Activated naive CD4-positive, alpha-beta T cell treated with anti-CD3 and anti-CD28 coated beads, Interleukin-2, amount 10 ng/mL, durations not matched to agents 7 days and 5 days (primary cell): ENCODE measurements at places on chromosomes 7 and 10.

- peaks cover 76% of the 10 kb centered on the region for H3K27me3 ChIP-seq
- DNase-seq = no peak
- no peak overlapping the region for H3K4me3 ChIP-seq
- peaks cover 3% of the 10 kb centered on the region for H3K36me3 ChIP-seq
- no peak overlapping the region for H3K27ac ChIP-seq
These were observed 6.7 kb downstream of the TCF7L2 start for GRCh38 chr10:112956631-112957350.

GRCh38 chr10:14579405-14579804 lies 195.3 kb downstream of the FAM107B start:
- H3K4me3 ChIP-seq = no peak overlapping the region
- H3K27ac ChIP-seq = peak overlapping the region; percentile 65
- no peak for DNase-seq
- peaks cover 93% of the 10 kb centered on the region for H3K4me1 ChIP-seq

DNA sequence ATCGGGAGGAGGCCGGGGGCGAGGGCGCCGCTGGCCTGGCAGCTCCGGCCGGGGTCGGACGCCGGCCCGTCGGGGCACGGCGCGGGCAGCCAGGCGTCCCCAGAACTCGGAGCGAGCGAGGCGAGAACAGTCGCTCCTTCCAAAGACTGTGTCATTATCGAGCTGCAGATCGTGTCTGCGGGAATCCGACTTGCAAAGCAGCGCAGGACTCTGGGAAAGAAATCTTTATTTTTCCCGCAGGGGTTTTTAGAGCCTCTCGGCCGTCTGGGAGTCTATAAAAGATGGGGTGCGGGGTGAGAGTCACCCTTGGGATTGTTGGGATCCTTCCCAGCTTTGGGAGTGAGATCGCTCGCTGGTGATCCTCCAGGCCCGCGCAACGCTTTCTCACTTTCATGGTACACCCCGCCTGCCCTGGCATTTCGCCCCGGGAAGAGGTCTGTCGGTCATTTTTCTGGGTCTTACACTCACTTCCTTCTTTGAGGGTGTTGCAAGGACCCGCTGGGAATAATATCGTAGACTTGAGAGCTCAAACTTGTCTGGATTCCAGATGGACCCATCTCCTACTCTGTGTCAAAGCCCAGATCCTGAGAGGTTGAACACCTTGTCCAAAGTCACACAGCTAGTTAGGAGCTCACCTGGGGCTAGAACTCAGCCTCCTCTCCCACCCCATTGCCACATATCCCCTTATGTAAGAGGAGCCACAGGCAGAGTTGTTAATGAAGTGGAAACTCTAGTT lies 1.0 kb downstream of the UBTD1 start:
- H3K4me1 ChIP-seq = peaks cover 33% of the 10 kb centered on the region
- no peak overlapping the region for H3K27ac ChIP-seq
- H3K27me3 ChIP-seq = peaks cover 45% of the 10 kb centered on the region
- no peaks in the 10 kb centered on the region for H3K36me3 ChIP-seq
- H3K4me3 ChIP-seq = peak overlapping the region; percentile 60

GRCh38 chr10:49350846-49351532 lies 44.9 kb downstream of the DRGX start:
- DNase-seq = no peak
- H3K4me1 ChIP-seq = no peaks in the 10 kb centered on the region
- H3K4me3 ChIP-seq = no peak overlapping the region
- peaks cover 10% of the 10 kb centered on the region for H3K27me3 ChIP-seq
- no peaks in the 10 kb centered on the region for H3K36me3 ChIP-seq

DNA sequence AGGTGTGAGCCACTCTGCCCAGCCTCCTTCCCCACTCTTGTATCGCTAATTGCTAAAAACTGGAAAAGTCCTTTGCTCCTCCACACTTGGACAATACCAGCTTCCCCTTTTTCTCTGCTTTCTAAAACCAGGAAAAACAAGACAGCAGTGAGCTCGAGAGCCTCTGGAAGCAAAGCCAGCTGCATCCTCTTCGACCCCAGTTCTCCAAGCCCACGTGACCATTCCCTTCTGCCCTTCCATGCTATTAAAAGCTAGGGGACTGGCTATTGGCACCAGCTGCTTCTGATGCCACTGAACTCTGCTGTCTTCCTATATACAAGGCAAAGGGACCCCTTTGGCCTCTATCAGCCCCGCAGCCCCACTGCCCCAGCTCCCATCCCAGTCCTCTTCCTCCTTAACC lies 92.2 kb downstream of the SPDYE5 start:
- H3K36me3 ChIP-seq = no peaks in the 10 kb centered on the region
- no peak overlapping the region for H3K4me3 ChIP-seq
- no peak for DNase-seq
- peaks cover 10% of the 10 kb centered on the region for H3K27me3 ChIP-seq
- H3K27ac ChIP-seq = no peak overlapping the region
- no peaks in the 10 kb centered on the region for H3K4me1 ChIP-seq

DNA sequence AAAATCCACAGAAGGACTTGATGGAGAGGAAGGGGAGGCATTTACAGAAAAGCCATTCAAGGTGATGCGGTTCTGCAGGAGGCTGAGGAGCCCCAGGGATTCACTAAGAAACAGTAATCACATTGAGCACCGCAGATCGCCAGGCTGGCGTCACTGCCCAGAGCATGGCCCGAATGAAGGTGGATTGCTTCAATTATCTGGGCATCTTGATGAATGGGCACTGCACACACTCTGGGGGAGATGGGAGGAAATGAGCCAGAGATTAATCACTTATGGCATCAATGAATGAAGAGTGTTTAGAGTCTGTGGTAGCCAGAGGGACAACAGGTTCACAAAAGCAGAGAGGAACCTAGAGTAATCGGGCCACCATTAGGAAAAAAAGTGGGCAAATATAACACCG lies 292.1 kb downstream of the ZEB1 start:
- DNase-seq = no peak
- peaks cover 8% of the 10 kb centered on the region for H3K27me3 ChIP-seq
- H3K36me3 ChIP-seq = no peaks in the 10 kb centered on the region
- no peaks in the 10 kb centered on the region for H3K4me1 ChIP-seq
- H3K4me3 ChIP-seq = no peak overlapping the region

- peaks cover 2% of the 10 kb centered on the region for H3K36me3 ChIP-seq
- peak overlapping the region; percentile 65 for H3K4me3 ChIP-seq
- DNase-seq = peak; percentile 56
- H3K27me3 ChIP-seq = no peaks in the 10 kb centered on the region
- H3K4me1 ChIP-seq = peaks cover 31% of the 10 kb centered on the region
These were observed 215.9 kb downstream of the RAB11FIP2 start for GRCh38 chr10:117830787-117831212.

DNA sequence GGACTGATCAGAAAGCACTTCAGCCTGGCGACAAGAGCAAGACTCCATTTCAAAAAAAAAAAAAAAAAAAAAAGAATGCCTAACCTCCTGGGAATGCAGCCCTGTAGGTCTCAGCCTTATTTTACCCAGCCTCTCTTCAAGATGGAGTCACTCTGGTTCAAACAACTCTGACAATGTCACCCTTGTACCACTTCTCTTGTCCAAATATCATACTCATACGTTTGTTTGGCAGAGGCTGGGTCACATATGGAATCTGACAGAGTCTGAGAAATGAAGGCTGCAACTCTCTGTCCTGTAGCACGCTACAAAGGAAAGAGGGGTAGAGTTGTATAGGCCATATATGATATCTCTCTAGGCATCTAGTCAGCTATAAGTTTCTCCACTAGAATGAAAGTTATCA lies 58.6 kb upstream of the GSAP start:
- DNase-seq = no peak
- no peaks in the 10 kb centered on the region for H3K4me1 ChIP-seq
- no peak overlapping the region for H3K4me3 ChIP-seq
- H3K27ac ChIP-seq = no peak overlapping the region

DNA sequence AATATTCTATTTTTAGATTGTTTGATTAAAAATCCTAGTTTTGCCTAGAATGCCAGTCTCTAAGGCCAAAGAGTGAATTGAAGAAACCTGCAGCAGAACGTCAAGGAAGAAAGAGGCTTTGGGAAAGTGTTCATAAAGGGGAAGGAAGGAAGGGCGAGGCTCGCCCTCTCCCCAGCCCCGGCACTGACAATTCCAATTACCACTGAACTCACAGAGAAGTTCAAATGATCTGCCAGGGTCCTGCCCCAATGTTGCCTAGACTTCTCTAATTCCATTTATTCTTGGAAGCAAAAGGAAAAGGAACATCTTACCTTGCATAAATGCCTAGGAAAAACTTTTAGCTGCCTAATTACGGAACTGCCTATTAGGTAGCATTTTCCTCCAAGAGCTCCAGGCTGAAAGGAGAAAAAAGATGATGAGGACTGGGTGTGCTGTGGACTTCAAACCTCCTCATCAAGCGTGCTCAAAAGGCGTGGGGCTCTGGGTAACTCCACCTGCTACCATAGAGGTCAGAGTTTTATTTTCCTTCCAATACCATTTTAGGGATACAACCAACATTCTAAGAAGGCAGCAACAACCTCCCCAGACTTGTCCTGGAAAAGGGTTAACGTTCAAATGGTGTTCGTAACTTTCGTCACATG lies 134.5 kb downstream of the PKD1L1 start:
- H3K36me3 ChIP-seq = no peaks in the 10 kb centered on the region
- no peak overlapping the region for H3K4me3 ChIP-seq
- DNase-seq = no peak
- no peaks in the 10 kb centered on the region for H3K4me1 ChIP-seq

- no peak overlapping the region for H3K4me3 ChIP-seq
- no peaks in the 10 kb centered on the region for H3K4me1 ChIP-seq
- no peak overlapping the region for H3K27ac ChIP-seq
- peaks cover 12% of the 10 kb centered on the region for H3K27me3 ChIP-seq
These were observed 282.8 kb downstream of the ARHGAP12 start for GRCh38 chr10:31645786-31646185.

- peaks cover 68% of the 10 kb centered on the region for H3K27me3 ChIP-seq
- H3K4me1 ChIP-seq = peaks cover 2% of the 10 kb centered on the region
- no peak overlapping the region for H3K4me3 ChIP-seq
- DNase-seq = no peak
- no peak overlapping the region for H3K27ac ChIP-seq
These were observed 2.0 kb downstream of the KCNMA1 start for GRCh38 chr10:77635402-77636227.

DNA sequence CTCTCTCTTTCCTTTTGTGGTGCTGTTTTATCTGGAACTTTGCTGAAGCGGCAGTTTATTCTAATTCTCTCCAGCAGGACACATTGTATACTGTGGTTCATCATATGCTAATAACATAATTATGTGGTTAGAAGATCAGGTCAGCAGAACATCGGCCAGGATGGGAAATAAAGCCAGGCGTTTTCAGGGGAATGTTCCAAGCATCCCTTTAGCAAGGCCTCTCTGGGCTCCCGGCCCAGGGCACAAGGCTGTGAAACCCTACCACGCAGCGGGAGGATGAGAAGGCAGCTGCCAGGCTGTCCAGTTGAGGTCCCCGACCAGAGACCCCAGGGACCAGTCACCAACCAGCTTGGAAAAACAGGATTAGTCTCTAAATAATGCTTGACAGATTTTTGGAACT lies 112.2 kb upstream of the GALNT17 start:
- no peak overlapping the region for H3K27ac ChIP-seq
- no peaks in the 10 kb centered on the region for H3K4me1 ChIP-seq
- no peak for DNase-seq
- no peak overlapping the region for H3K4me3 ChIP-seq
- H3K36me3 ChIP-seq = no peaks in the 10 kb centered on the region

- DNase-seq = no peak
- H3K27me3 ChIP-seq = peaks cover 22% of the 10 kb centered on the region
- H3K4me1 ChIP-seq = no peaks in the 10 kb centered on the region
- no peaks in the 10 kb centered on the region for H3K36me3 ChIP-seq
- H3K4me3 ChIP-seq = no peak overlapping the region
These were observed 28.4 kb downstream of the BMPER start for GRCh38 chr7:33933611-33934281.

GRCh38 chr7:87058744-87059524 lies 520 bp downstream of the ELAPOR2 start:
- H3K4me3 ChIP-seq = peak overlapping the region; percentile 65
- H3K27me3 ChIP-seq = peaks cover 12% of the 10 kb centered on the region
- H3K4me1 ChIP-seq = peaks cover 17% of the 10 kb centered on the region
- no peak overlapping the region for H3K27ac ChIP-seq
- DNase-seq = peak; percentile 43

GRCh38 chr7:37245590-37245989 lies 203.1 kb downstream of the ELMO1 start:
- no peak overlapping the region for H3K27ac ChIP-seq
- peaks cover 21% of the 10 kb centered on the region for H3K36me3 ChIP-seq
- no peak overlapping the region for H3K4me3 ChIP-seq
- DNase-seq = no peak
- no peaks in the 10 kb centered on the region for H3K27me3 ChIP-seq

DNA sequence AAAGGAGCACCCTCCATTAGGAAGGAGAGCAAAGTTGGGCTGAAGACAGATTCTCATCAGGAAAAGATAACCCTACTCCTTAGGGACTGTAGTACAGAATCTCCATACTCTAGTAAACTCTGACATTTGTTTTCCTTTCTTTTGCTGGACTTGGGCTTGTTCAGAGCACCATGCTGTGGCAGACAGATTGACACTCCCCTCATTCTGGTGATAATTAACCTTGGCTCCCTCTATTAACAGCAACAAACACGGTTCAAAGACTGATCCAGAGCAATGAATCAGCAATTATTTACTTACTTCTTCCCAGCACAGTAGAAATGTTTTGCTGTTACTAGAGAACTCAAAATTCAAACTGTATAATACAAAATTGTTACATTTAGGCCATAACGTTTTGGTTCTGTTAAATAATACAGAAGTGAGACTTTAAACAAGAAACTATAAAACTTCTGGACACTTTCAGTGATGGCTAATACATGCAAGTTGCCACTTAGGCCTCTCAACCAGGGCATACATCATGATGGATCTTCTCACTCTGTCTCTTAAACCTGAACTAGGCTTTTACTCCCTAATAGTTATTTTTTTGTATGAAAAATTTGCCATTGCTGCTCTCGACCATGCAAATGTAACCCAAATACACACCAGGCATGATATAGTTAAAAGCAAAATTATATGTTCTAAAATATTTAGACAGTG lies 639.0 kb downstream of the IPMK start:
- H3K27me3 ChIP-seq = no peaks in the 10 kb centered on the region
- H3K4me1 ChIP-seq = no peaks in the 10 kb centered on the region
- no peak overlapping the region for H3K27ac ChIP-seq
- no peak overlapping the region for H3K4me3 ChIP-seq
- no peaks in the 10 kb centered on the region for H3K36me3 ChIP-seq

DNA sequence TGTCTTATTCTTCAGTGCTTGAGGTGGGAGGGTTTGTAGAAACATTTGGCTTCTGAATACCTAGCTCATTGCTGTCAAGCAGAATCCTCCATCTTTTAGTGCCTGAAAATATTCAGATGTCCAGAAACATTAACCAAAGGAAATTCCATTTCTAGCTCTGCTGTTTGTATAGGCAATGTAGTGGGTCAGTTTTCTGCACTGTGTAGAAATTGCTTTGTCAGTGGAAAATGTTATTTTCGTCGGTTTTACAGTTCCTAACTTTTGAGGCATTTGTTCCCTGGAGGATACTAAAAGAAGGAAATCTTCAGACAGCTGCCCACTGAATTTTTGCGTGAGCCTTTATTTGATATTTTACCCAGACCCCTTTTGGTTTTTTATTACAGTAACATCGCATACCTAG lies 143.4 kb downstream of the TPST1 start:
- no peaks in the 10 kb centered on the region for H3K27me3 ChIP-seq
- no peaks in the 10 kb centered on the region for H3K36me3 ChIP-seq
- H3K4me3 ChIP-seq = no peak overlapping the region
- DNase-seq = no peak
- H3K27ac ChIP-seq = no peak overlapping the region

- no peak for DNase-seq
- no peaks in the 10 kb centered on the region for H3K36me3 ChIP-seq
- H3K4me1 ChIP-seq = no peaks in the 10 kb centered on the region
- peaks cover 4% of the 10 kb centered on the region for H3K27me3 ChIP-seq
- H3K4me3 ChIP-seq = no peak overlapping the region
These were observed 663.3 kb upstream of the MGMT start for GRCh38 chr10:128803790-128804189.
